Cerebellar nuclear complex (tissue), 1 donor: ENCODE measurements at places on chromosomes 1 and 21.

- DNase-seq, result no peak
Measured at GRCh38 chr1:215957663-215958062, 390.6 kb downstream of the KCTD3 start.

- DNase-seq, result no peak
Measured at GRCh38 chr1:90675161-90675847, 41.8 kb downstream of the BARHL2 start.

- no peak for DNase-seq
Measured at GRCh38 chr1:41380979-41381691, 19.9 kb downstream of the FOXO6 start.

GRCh38 chr1:108961752-108962486 lies 1.4 kb downstream of the CLCC1 start:
- DNase-seq, result no peak

DNA sequence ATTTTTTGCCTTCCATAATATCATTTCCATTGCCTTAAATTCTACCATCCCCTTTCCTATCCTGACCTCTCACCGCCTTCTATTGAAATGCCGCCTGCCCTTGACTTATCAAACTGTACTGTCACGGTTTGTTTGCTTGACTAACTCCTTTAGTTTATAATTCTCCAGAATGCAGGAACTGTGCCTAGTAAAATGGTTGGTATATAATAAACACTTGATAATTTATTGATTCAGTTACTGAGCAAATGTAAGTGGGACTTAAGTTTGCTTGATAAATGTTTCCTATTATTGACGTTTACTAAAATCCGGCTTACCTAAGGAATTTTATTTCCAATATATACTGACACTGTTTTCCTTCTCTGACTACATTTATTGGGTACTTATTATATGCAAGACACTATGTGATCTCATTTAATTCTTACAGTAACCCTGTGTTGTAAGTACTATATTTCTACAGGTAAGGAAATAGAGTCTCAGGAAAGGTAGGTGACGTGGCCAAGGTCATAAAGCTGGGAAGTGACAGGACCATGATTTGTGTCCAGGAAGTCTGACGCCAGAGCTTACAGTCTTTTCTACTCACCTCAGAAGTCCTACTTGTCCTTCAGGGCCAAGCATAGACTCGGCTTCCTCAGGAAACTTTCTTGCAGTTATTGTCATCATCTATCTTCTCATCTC lies 35.7 kb downstream of the DPT start:
- DNase-seq, result no peak

GRCh38 chr1:168134642-168135041 lies 2.1 kb downstream of the GPR161 start:
- no peak for DNase-seq

GRCh38 chr1:58789996-58790660 lies 6.3 kb upstream of the JUN start:
- no peak for DNase-seq

GRCh38 chr1:234980645-234981396 lies 147.8 kb downstream of the TOMM20 start:
- DNase-seq, result no peak

DNA sequence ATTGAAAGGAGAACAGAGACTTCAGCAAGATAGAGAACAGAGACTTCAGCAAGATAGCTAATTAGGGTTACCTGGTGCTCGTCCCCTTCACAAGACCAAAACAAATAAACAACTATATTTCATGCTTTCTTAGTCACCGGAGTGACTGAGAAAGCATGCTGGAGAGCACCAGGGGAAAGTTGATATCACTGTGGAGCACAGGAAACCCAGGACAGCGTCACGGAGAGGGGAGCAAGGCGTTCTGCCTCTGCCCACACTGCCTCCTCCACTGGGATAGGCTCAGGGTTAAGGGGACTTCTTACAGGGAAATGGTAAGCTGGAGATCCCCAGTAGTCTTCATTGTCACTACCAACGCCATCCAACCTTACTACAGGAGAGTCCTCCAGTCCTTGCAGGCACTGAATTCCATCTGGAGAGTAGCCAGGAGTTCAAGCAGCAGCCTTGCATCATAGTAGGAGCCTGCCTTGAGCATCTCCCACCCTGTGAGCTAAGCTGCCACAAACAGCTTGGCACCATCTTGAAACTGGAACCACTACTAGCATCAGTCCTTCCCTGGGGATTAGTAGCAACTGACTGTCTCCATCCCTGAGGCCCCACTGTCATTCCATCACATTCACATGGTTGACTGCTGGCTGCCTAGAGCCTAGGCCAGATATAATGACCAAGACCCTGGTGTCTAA lies 239.4 kb downstream of the PLPP3 start:
- DNase-seq, result no peak

GRCh38 chr1:71583756-71584155 lies 502.9 kb upstream of the ZRANB2 start:
- no peak for DNase-seq

- DNase-seq, result no peak
Measured at GRCh38 chr1:29651684-29652665, 415.7 kb downstream of the PTPRU start.

DNA sequence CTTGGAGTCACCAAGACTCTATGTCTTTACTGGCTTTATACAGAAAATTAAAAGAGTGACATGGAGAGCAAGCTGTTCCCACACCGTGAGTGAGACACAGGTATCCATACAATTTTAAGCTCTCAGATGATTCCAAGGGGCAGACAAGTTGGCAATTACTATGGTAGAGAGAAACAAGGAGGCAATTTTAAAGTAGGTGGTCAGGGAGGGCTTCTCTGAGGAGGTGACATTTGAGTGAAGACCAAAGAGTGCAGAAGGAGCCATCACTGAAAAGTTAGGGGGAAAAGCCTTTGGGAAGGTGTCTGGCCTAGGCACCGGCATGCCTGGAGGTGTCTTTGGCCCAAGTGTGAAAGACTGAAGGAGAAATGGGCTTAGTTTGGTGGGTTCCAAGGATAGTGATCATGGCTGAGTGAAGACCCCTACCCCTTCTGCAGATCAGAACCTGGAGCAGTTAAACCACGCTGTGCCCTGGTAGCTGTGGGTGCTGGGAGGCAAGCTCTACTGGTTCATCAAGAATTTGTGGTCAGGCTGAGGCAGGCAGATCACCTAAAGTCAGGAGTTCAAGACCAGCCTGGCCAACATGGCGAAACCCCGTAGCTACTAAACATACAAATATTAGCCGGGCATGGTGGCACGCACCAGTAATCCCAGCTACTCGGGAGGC lies 10.4 kb downstream of the IFI6 start:
- DNase-seq, result no peak

GRCh38 chr1:145955436-145955835 lies 2.4 kb downstream of the LIX1L start:
- no peak for DNase-seq

DNA sequence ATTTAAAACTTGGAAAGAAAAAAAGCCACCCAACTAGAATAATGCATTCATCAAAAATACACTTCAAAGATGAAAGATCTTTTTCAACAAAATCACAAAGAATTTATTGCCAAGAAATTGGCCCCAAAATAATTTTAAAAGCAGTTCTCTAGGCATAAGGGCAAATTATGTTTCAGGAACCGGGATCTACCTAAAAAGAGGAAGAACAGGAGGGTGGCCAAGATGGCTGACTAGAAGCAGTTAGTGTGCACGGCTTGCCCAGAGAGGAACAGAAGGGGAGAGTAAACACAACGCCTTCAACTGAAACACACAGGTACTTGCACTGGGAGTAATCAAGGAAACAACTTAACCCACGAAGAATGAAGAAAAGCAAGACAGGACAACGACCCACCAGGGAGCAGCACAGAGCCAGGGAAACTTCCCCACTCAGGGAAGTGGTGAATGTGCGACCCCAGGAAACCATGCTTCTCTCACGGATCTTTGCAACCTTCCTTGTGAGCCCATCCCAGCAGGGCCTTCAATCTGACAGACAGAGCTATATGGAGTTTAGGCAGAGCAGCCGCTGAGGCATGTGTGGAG lies 46.1 kb downstream of the ACKR1 start:
- no peak for DNase-seq

GRCh38 chr1:2238361-2239012 lies 10.4 kb downstream of the SKI start:
- DNase-seq, result no peak

DNA sequence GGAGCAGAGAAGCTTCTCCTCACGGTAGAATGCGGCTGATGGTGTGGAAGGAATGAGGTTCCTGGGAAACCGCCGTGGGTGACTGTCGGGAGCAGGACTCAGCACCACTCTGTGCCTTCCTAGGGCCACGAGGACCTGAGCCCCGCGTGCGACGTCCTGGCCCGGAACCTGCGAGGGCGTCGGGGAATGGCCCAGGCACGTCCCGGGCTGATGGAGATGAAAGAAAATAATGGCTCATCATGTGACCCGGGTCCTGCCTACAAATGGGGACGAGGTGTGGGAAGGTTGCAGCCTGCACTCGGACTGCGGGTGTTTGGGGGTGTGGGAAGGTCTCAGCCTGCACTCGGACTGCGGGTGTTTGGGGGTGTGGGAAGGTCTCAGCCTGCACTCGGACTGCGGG lies 25.1 kb upstream of the TTLL10 start:
- DNase-seq, result no peak

DNA sequence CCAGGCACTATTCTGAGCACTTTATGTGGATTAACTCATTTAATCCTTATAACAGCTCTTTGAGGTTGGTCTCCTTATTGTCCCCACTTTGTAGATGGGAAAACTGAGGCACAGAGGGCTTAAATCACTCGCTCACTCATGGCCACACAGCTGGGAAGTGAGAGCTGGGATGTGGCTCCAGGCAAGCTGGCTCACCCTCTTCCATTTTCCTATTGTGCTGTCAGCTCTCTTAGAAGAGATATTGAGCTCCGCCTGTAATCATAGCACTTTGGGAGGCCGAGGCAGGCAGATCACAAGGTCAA lies 3.8 kb upstream of the COL8A2 start:
- no peak for DNase-seq

GRCh38 chr1:220182656-220183055 lies 88.7 kb downstream of the IARS2 start:
- no peak for DNase-seq

DNA sequence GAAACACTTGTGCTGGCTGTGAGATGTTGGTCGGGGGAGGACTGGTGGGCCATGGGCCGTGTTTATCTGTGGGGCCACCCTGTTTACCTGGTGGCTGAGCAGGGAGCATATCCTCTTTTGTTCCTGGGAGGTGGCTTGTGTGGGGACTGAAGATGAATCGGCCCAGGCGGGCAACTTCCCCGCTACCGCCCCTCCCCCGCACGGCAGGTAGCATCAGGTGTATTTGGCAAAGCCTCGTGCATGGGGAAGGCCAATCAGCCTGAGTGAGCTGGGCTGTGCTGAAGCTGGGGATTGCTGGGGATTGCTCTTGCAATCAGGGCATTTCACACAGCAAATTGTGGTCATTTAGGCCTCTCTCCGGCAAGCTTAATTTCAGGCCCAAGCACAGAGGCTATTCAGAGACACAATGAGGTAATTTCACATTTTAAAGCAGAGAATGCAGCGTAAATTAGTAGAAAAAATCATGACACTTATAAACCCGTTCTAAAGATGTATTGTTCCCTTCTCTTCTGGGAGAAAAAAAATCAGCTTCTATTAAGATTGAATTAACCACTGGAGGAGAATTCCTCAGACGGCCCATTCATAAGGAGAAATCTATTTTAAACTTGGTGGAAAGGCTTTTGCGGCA lies 197.7 kb upstream of the POU3F1 start:
- no peak for DNase-seq

DNA sequence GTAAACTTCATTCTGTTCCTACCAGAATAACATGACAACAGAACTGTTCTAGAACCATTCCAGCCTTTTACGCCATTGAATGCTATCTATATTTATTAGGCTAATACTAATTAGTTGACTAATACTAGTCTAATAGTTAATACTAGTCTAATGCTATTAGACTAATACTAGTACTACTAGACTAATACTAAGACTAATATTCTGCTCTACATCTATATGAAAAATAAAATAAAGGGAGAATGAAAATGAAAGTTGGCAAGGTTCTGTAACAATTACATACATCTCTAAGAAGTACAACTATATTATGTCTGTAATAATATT lies 40.9 kb upstream of the LRRC8B start:
- no peak for DNase-seq

DNA sequence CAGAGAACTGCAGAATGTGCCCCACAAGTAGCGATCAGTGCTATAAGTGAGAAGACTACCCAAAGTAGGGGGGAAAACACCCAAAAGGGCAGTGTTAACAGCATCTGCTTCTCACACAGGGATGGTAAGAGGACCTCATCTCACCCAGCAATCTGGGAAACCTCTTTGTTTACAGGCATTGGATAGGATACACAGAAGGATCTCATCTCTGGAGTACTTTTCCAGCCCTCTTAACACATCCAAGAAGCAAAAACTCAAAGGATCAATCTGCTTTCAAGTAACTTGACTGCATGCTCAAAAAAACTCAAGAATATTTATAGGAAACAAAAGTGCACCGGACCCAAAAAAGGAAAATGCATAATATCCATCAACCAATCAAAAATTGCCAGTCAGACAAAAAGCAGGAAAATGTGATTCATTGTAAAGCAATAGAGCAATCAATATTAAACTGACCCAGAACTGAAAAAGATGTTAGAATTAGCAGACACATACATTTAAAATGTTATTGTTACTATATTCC lies 311.0 kb upstream of the CXADR start:
- no peak for DNase-seq

DNA sequence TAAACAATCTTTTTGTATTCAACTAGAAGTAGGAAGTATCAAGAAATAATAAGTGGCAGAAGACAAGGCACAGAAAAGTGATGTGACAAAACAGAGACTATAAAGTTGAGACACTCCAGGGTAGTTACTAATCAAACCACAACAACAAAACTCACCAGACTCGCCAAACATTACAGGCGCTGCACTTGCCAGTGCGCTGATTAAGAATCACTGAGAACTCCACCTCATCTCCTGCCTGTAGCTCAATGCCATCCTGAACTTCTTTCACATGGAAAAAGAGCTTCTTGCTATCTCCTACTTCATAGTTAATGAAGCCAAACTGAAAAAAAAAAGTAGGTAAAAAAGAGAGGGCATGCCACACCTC lies 2.8 kb upstream of the NRAS start:
- DNase-seq, result no peak

GRCh38 chr1:219927956-219928790 lies at the start of gene SLC30A10:
Gene SLC30A10 (minus strand): TSS chr1:219928557. CDS start chr1:219928440, 117 bp downstream.
- no peak for DNase-seq

DNA sequence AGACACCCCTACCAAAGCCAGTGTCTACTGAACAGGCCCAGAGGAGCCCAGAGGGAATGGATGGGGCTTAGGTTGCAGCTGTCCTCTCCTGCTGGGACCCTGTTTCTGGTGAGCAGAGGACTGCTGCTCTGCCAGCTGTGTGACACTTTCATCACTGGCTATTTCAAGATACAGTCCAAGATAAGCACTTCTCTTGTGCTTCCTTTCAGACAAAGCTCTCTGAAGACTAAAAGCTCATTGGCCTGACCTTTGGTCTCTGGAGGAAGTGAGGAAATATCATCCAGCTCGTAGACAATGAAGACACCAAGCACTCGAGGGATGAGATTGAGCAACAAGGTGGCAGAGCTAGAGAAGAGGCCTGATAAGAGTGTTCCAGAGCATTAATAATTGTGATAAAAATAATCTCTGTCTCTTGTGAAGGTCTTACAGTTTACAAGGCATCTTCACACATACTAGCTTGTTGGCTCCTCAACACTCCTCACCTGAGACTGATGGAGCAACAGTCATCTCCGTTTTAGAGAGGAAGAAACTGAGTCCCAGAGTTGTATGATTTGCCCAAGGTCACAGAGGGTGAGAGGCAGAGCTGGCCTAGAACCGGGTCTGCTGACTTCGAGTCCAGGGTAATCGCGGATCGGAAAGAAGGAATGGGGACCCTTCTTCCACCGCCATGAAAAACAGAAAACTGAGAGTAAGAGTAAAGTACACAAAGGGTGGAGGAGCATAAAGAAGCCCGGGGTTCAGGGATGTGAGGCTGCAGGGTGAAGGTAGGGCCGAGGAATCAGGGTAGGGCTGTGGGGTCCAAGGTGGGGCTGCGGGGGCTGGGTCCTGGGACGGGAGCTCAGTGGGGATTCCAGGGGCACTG lies 666 bp downstream of the PAFAH2 start:
- DNase-seq, result no peak
